Activated CD8-positive, alpha-beta memory T cell treated with anti-CD3 and anti-CD28 coated beads for 24 hours (primary cell): ENCODE measurements at places on chromosomes 12 and 14.

- no peak for DNase-seq
Observed at GRCh38 chr14:96497087-96497486, 5.1 kb upstream of the PAPOLA start.

- DNase-seq = no peak
Observed at GRCh38 chr14:87108726-87109125, 884.3 kb downstream of the GALC start.

DNA sequence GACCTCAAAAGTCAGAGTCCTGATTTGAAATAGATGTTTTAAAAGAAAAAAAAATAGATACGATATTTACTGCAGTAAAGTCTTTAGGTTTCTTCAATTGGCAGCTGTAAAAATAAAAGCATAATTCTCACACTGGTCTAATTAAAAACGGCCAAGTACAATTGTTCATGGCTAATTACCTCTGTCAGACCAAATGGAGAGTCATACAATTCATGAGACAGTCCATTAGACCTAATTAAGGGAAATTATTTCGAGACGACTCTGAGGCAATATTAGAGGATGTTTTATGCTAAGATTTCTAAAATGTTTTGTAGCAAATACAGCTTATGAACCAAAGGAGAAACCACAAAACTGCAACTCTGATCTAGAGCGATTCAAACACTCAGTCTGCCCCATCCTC lies 131.3 kb downstream of the PHLDA1 start:
- no peak for DNase-seq

DNA sequence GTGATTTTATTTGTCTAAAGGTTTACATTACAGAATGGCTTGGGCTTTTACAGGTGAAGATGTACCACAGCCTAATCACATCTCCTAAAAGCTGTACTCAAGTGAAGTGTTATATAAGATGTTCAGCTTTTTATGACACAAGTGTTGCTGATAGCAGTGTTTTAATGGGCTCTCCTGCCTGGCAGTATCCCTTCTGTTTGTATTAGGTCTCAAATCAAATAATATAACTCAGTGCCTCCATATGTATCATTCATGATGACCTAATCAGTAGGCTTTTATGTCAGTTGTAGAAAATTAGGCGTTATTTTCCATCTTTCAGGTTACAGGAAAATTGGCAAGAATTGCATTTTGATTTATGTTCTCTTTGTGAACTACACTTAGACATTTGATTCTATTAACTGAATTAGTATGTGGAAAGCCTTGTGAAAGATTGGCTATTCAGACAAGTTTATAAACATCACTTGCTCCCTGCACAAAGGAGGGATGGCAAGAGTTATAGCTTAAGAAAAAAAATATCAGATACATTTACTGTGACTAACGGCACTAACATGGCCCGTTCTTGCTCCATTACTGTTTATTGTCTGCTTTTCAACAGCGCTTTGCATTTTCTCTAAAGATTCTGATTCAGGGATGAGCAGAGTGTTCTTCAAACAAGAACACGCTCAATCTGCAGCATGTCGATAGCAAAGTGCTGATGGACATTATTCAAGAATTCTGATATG lies 143.7 kb upstream of the DIO2 start:
- no peak for DNase-seq

- no peak for DNase-seq
Observed at GRCh38 chr14:67522270-67522669, 10.8 kb upstream of the PLEKHH1 start.

DNA sequence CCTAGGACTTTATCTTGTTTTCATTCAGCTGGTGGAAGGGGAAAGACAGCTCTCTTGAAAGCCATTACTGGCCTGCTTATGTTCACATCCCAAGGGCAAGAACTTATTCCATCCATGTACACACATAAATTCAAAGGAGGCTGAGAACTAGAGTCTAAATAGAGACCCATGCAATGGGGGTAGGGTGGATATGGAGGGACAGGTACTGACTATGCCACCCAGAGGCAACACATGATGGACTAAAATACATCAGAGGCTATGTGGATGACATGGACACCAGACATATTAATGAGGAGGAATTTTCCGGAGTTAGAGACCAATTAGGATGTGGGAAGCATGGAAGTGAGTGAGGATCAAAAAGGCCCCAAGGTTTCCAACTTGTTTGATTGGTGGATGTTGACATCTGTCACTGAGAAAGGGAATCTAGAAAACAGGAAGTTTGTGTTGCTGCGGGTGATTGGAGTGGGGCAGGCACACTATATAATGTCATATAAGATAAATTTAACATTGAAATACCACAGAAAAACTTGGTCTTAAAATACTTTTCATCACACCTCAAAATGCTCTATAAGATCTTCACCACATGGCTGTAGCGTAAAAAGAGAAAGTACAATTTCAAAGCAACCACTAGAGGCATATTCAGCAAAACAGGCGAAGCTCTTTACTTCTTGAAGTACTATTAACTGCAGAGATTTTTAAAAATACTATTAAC lies 130.4 kb downstream of the GRIP1 start:
- DNase-seq = no peak
